ENCODE measurements at places on chromosomes 1 and 21. TPM values are rescaled to one million over a fixed set of nuclear protein-coding genes. Genes with fewer than 3 reads are reported as not detected.

DNA sequence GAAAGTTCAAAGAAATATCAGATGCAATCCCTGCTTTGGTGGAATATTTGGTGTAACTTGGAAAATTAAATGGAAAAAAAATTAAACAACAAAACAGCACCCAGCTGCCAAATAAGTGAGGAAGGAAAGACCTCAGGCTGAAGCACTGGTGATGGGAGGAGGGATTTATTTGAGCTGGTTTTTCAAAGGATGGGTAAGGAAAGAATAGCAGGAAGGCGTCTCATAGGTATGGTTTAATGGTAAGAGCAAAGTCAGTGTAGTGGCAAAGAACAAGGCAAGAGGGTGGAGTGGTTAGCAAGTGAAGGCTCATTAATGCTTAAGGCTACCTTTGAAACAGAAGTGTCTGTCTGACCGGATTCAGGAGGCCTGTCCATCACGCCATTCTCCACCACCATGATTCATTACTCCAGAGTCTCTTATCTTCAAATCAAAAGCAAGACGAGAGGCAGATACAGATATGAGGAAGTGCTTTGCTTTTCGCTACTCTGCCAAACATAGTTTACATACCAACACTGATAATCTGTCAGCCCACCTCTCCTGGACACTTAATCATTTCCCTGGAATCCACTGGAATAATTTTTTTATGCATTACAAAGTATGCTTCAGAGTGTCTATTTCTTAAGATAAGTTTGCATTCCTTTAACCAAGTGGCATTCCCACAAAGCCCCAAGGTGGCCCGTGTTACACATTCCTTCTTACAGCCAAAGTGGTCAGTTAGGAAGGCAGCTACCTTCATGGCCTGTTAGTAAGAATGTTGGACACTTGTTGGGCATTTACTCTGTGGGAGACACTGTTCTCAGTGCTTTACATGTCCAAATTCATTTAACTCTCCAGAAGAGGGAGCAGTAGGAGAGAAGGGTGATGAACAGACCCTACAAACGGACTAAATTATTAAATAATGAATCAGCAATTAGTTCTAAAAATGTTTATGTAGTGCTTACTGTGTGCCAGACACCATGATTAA lies 146.6 kb downstream of the ROR1 start:
- H3K4me1 ChIP-seq = no peaks in the 10 kb centered on the region
- no peak overlapping the region for H3K4me3 ChIP-seq
- no peak overlapping the region for H3K27ac ChIP-seq
- no peaks in the 10 kb centered on the region for H3K36me3 ChIP-seq
- no peak for DNase-seq

- DNase-seq = no peak
- H3K4me1 ChIP-seq = no peaks in the 10 kb centered on the region
- no peak overlapping the region for H3K4me3 ChIP-seq
- H3K27ac ChIP-seq = no peak overlapping the region
- H3K27me3 ChIP-seq = peaks cover 39% of the 10 kb centered on the region
Measured at GRCh38 chr1:20538760-20539551, 13.4 kb upstream of the FAM43B start.

- H3K27me3 ChIP-seq = no peaks in the 10 kb centered on the region
- no peaks in the 10 kb centered on the region for H3K4me1 ChIP-seq
- H3K4me3 ChIP-seq = no peak overlapping the region
- no peaks in the 10 kb centered on the region for H3K36me3 ChIP-seq
Measured at GRCh38 chr21:35933466-35933865, 126.9 kb downstream of the SETD4 start.

Gene LRRC7
- polyA plus RNA-seq = not detected

DNA sequence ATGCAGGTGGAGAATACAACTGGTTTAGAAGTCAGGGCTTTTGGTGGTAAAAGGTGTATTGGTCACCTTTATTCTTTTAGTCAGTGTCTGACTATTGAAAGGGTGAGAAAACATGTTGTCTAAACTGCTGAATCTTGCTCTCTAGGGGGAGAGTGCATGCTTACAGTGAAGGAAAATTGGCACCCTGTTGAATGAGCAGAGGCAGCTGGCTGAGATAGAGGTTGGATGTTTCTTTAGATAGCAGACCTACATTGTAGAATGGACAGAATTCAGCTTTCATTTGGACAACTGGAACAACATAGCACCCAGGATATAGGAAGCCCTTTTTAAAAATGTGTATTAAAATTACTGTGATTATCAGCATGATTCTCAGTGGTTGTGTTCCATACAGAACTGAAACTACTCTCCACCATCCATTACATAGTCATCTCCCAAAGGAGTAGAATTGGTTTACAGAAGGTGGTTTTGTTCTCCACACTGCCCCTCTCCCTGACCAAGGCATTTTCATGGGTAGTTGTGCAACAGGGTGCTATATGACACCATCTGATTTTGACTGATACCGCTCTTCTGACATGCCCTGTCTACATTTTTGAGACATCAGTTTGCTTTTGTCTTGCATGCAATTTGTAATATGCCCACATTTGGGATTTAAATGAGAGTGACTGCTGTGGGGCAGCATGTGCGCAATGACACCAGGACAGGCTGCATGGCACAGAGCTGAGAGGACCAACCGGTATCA lies 16.2 kb downstream of the RHOU start:
- H3K4me3 ChIP-seq = no peak overlapping the region
- no peaks in the 10 kb centered on the region for H3K4me1 ChIP-seq
- no peaks in the 10 kb centered on the region for H3K36me3 ChIP-seq
- no peak overlapping the region for H3K27ac ChIP-seq
- H3K27me3 ChIP-seq = peaks cover 50% of the 10 kb centered on the region

DNA sequence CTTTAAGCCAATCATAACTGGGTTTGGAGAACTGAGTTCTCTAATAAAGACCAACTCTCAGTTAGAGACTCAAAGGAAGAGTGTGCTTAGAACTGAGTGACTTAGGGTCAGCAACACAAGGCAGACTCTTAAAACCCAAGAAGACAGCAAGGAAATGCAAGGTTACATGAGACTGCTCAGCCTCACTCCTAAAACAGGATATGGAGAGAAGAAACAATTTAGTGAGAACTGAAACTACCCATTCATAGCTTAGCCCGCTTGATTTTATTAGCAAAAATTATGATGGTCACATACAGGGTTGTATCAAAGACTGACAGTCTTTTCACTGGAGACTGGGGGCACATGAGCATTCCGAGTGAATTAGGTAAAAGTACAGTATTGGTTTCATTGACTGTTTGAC lies 78.9 kb upstream of the DMRTA2 start:
- peaks cover 28% of the 10 kb centered on the region for H3K36me3 ChIP-seq
- H3K27ac ChIP-seq = peak overlapping the region; percentile 34
- no peaks in the 10 kb centered on the region for H3K27me3 ChIP-seq
- no peaks in the 10 kb centered on the region for H3K4me1 ChIP-seq
- no peak overlapping the region for H3K4me3 ChIP-seq

Gene CELA3A
- polyA plus RNA-seq = not detected

Gene TMEM51
- not detected for polyA plus RNA-seq

Gene WNT9A
- not detected for polyA plus RNA-seq

DNA sequence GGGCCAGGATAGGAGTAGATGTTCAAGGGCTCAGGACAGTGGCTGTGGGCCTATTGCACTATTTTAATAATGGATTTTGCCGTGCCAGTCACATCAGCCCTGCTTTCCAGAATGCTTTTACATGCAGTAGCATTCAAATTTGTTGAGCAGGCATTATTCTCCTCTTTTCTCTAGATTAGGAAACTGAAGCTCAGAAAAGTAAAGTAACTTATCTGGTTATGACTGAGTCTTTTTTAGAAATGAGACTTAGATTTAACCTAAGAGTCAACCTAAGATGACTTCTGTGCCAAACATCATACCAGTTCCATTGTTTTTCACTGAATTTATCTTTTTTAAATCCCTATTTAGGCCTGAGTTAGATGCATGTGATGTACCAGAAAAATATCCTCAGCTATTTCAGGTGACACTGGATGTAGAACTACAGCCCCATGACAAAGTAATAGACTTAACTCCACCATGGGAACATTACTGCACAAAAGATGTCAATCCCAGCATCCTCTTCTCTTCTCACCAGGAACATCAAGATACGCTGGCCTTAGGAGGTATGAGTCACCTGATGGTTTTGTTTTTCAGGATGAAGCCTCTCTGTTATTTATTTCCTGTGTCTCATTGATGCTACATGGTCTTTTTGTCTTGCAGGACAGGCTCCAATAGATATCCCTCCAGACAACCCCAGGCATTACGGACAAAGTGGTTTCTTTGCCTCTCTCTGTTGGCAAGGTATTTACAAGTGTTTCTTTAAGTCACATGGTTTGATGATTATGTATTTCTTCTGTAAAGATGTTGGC lies 31.4 kb upstream of the LEPR start:
- H3K27me3 ChIP-seq = no peaks in the 10 kb centered on the region
- no peak for DNase-seq
- H3K4me1 ChIP-seq = no peaks in the 10 kb centered on the region
- no peaks in the 10 kb centered on the region for H3K36me3 ChIP-seq
- H3K27ac ChIP-seq = no peak overlapping the region

Gene LMOD1
- not detected for polyA plus RNA-seq

DNA sequence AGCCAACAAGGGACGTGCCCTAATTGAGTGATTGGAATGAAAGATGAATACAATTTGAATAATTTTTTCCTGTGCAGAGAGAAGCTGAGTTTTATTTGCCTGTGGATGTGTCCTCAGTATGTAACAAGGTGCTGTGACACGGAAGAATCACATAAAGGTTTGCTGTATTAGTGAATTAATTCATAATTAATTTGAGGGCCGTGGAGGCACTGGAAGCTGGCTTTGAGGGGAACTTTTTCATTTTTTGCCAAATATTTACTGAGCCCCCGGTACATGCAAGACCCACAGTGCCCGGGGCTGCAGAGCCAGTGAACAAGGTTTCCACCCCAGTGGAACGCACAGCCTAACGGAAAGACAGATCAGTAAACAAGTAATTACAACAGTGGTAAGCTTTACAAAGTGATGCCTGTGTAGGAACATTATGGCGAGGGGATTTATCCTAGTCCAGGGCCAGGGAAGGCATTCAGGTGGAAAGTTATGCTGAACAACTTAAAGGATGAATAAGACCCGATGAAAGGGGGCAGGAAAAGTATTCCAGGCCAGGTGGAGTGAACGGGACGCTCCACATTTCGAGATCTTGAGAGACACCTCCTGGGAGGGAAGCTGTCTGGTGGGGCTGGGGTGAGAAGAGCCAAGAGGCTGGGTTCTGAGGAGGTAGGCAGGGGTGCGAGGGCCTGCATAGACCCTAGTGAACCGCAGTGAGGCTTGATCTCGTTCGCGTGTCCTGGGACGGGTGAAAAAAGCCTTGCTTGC lies 773 bp upstream of the RCC2 start:
- peak overlapping the region; percentile 81 for H3K4me3 ChIP-seq
- peak overlapping the region; percentile 61 for H3K27ac ChIP-seq
- H3K4me1 ChIP-seq = peaks cover 7% of the 10 kb centered on the region
- peaks cover 13% of the 10 kb centered on the region for H3K27me3 ChIP-seq
- no peaks in the 10 kb centered on the region for H3K36me3 ChIP-seq

DNA sequence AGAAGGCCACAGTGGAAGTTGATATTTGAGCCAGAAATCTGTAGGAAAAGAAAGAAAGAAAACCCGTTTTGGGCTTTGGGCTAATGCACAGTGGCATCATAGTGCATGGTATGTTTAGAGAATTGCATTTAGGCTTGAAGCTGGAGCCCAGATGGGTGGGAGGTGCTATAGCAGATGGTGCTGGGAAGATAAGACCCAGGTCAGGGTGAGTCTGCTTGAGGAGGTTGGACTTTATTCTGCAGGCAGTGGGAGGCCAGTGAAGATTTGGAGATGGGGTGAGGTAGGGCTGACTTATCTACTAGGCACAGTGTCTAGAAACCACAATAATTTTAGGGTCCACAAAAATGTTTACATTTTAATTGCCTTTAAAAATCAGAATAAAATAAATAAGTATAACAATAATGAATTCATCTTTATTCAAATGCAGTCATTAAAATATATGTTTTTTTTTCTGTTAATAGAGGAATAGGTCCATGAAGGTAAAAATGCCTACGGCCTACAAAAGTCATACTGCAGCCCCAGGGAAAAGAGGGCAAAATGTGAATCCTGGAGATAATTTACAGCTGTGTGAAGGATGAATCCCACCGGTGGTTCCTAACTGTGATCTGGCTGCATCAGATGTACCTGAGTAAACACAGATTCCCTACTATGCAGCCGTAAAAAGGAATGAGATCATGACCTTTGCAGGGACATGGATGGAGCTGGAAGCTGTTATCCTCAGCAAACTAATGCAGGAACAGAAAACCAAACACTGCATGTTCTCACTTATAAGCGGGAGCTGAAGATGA lies 8.7 kb downstream of the DNAJC6 start:
- no peak overlapping the region for H3K27ac ChIP-seq
- peaks cover 41% of the 10 kb centered on the region for H3K27me3 ChIP-seq
- no peaks in the 10 kb centered on the region for H3K4me1 ChIP-seq
- no peak overlapping the region for H3K4me3 ChIP-seq

DNA sequence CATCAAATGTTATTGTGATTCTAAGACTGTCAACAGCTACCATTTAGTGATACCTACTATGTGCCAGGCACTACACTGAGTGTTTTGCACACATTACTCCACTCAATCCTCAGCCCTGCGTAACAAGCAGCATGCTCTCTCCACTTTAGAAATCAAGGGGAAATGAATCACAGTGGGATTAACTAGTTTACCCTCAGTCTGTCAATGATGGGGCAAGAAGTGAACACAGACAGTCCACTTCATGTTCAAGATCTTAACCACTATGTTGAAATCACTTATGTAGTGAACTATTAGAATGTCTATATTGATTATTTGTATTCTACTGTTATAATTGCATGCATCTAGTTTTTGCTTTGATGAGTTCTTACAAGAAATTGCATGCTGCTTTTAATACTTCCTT lies 165.3 kb downstream of the LTN1 start:
- no peak for DNase-seq
- peaks cover 5% of the 10 kb centered on the region for H3K36me3 ChIP-seq
- peaks cover 1% of the 10 kb centered on the region for H3K4me1 ChIP-seq
- no peak overlapping the region for H3K27ac ChIP-seq
- H3K4me3 ChIP-seq = no peak overlapping the region

DNA sequence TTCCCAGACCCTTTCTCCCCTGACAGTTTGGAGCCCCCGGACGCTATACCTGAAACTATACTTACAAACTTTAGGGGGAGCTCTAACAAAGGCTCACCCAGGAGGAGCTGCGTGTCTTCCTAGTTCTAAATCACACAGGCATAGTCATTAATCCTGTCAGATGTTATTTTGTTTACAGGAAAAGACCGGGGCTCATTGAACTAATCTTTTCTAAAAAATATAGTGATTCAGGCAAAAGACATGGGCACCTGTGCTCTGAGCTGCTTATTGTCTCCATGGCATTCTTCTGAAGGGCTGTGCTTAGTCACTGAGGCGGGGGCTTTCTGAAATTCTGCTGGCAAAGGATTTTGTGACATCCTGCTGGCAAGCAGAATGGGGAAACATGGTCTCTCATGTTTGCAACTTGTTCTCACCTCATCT lies 1577.0 kb downstream of the NCAM2 start:
- H3K4me1 ChIP-seq = peaks cover 4% of the 10 kb centered on the region
- no peaks in the 10 kb centered on the region for H3K27me3 ChIP-seq
- H3K36me3 ChIP-seq = no peaks in the 10 kb centered on the region
- no peak for DNase-seq
- no peak overlapping the region for H3K4me3 ChIP-seq

Gene OLFM3
- polyA plus RNA-seq = not detected

DNA sequence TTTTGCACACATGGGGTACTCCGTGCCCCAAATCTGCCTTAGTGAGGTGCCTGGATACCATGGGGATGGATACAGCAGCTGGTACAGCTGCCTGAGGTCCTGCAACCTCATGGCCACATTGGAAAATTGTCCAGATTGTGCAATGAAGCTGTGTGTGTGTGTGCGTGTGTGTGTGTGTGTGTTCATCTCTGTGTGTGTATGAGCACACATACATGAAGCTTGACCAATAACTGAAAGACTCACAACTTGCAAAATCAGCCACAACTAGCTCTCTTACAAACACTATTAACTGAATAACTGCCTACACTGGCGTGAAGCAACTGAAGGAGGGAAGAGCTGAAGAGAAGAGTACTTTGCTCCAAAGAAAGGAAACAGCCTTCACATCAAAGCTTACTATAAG lies 78.1 kb downstream of the ERG start:
- DNase-seq = no peak
- H3K4me3 ChIP-seq = no peak overlapping the region
- no peak overlapping the region for H3K27ac ChIP-seq
- no peaks in the 10 kb centered on the region for H3K27me3 ChIP-seq

Data from naive B cell (primary cell).